ENCODE measurements at places on chromosomes 5 and 9.

GRCh38 chr5:99019812-99020697 is 91.2 kb upstream of the CHD1 start:
- DNase-seq, result no peak

DNA sequence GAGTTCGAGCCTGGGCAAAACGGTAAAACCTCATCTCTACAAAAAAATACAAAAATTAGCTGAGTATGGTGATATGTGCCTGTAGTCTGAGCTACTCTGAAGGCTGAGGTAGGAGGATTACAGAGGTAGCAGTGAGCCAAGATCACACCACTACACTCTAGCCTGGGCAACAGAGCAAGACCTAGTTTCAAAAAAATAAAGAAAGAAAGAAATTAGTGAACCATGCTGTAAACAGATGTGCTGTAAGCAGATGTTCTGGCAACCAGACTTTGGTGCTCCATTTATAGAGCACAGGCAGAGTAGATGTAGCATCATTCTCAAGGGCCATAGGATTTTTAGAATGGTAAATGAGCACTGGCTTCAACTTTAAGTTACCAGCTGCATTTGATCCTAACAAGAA is 115.4 kb downstream of the ST8SIA4 start:
- no peak for DNase-seq

GRCh38 chr9:21402386-21403251 is 6.3 kb upstream of the IFNA8 start:
- no peak for DNase-seq

DNA sequence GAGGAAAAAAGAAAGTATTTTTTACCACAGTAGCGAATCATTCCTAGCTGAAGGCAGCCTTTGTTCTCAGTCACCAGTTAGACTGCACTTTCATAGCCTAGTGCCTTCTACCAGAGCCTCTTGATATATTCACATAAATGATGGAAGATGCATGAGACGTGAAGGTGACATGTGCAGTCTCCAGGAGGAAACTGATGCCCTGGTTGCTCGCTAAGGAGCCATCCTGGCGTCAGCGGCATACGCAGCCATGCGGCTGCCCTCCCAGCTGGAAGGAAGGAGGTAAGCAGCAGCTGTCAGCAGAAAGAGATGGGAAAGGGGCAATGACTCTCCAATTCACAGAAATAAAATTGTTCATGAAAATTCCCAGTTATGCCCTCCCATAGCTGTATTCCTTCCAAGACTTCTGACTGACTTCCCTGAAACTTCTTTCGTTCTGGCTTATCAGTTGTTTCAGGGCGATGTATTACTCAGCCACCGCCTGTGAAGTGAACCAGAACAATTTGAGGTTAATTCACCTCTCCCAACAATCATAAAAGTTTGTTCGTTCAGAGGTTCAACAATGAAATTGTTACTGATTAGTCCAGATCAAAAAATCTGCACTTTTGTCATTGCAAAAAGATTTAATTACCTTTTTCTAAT is 331.2 kb downstream of the NR2F1-AS1 start:
- no peak for DNase-seq

GRCh38 chr9:122206118-122207046 is 22.4 kb downstream of the LHX6 start:
- no peak for DNase-seq

GRCh38 chr5:95631255-95631958 is 11.5 kb downstream of the GPR150 start:
- DNase-seq, result no peak

- DNase-seq, result no peak
Measured at GRCh38 chr9:129570450-129571297, 50.2 kb downstream of the C9orf50 start.

GRCh38 chr5:133562554-133562953 is 49.8 kb downstream of the FSTL4 start:
- no peak for DNase-seq
